ENCODE measurements at places on chromosomes 7 and 10.

DNA sequence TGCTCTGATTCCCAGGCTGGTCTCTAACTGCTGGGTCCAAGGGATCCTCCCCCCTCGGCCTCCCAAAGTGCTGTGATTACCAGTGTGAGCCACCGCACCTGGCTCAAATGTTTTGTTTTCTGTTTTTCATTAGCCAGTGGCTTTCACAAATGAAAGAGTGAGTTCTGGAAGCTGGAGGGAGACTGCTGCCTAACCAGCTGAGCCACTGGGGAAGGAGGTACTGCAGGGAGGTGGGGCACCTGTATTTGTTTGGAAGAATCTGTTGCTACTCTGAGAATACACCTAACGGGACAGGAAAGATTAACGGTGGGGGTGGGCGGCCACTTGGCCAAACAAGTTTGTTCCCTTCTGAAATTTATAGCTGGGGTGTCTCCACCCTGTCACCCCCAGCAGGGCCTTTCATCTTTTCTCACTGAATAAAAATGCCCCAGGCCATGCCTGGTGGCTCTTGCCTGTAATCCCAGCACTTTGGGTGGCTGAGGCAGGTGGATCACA is 4.7 kb downstream of the STOX1 start:
- DNase-seq: no peak

GRCh38 chr10:8556321-8556720 is 501.8 kb downstream of the GATA3 start:
- no peak for DNase-seq

- DNase-seq: no peak
Observed at GRCh38 chr7:135217645-135218509, 6.6 kb upstream of the WDR91 start.

DNA sequence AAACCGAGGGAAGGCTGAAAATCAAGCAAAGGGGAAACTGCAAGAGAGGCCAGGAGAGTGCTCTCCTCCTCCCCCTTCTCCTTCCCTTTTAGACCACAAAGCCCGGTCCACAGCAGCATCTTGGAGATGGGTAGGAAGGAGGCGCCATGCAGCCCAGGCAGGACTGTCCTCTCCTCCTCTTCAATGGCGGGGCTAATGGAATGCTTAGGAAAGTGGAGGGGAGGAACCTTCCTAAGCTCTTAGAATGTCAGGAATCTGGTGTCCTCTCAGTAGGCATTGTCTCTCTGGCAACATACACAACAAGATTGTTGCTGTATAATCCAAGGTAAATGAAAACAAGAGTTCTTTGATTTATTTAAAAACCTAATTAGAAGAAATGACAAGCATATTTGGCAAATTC is 185.1 kb downstream of the DGKI start:
- no peak for DNase-seq

DNA sequence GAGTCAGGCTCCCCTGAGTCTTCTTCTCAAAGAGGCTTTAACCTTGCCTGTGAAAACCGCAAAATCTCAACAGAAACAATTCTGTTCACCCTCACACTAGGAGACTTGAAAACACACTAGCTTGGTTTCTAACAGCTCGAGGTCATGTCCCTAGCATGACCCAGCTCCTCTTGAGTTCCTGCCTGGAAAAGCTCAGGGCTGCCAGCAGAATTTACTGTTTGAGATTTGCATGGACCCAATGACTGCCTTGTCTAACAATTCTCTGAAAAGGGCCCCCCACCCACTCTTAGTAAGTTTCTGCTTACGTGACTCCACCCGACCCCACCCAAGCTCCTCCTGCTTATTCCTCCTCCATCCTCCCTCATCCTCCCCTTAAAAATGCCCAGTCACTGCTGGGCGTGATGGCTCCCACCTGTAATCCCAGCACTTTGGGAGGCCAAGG is 85.1 kb upstream of the KMT2C start:
- DNase-seq: no peak

- DNase-seq: no peak
Observed at GRCh38 chr10:122279725-122280141, 8.6 kb downstream of the BTBD16 start.

- no peak for DNase-seq
Observed at GRCh38 chr7:51950813-51951212, 634.2 kb upstream of the COBL start.

DNA sequence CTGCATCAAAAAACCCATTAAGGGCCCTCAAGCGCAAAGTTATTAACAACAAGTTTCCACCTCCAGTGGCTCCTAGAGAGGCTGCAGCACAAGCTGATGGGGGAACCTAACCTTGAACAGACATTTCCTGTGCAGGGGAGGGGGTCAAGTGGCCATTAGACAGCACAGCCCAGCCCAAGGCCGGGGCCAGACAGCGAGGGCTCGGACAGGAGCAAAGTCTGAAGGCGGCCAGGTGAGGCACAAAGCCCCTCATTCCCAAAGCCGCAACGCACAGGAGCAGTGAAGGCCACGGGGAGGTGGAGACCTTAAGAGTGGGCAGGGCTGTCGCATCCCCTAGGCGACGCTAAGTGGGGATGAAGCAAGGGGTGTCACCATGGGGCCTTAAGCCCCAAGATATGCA is 73.2 kb upstream of the ZNF746 start:
- DNase-seq: no peak

DNA sequence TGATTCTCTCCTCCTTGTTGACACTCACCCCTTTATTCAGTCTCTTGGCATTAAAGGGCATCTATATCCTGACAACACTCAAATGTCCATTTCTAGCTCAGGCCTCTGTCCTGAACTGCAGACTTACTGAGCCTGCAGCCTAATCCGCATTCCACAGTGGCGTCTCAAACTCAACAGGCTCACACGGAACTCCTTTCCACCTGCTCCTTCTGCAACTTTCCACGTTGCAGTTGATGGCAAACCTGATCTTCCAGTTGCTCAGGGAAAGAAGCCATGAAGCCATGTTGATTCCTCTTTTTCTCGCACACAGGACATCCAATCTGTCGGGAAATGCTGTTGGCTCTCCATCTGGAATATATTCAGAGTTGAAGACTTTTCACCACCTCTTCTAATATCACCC is 522.4 kb downstream of the CCSER2 start:
- no peak for DNase-seq

DNA sequence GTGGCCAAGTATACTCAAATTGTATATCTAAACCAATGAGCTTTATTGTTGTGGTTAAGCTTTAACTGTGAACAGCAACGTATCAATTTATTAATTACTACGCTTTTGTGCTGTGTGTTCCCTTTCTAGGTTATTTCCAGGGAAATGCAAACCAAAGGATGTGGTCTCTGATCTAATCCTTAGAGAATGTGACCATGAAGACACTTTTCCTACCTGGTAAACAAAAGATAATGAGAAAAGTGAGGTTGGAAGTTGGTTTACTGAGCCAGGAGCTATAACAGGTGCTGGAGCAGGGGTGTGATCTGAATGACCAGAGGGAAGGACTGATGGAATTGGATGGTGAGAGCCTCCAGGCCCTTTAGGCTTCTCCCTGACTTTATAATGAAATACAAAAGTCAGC is 25.4 kb upstream of the CALU start:
- no peak for DNase-seq

DNA sequence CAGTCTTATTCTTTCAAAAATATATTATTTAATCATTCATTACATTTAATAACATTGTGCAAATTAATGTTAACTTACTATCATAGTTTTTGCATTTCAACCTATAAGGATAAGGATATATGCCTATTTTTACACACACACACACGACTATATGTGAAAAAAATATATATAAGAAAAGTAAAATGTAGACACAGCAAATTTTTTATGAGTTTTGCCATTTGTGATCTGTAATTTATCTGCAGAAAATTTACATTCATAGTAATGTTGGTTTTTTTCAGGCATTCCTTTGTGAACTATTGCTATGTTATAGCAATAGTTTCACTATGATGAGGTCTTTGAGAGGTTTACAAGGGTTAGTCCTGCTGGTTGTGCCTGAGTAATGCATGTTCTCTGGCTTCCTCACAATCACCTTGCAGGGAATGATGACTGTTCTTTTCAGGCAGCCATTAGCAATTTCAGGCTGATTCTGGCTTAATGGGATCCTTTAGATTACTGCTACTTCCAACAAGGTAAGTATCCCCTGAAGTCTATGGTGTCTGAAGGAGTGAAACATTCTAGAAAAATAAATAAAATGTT is 183.7 kb upstream of the CDK1 start:
- DNase-seq: no peak

DNA sequence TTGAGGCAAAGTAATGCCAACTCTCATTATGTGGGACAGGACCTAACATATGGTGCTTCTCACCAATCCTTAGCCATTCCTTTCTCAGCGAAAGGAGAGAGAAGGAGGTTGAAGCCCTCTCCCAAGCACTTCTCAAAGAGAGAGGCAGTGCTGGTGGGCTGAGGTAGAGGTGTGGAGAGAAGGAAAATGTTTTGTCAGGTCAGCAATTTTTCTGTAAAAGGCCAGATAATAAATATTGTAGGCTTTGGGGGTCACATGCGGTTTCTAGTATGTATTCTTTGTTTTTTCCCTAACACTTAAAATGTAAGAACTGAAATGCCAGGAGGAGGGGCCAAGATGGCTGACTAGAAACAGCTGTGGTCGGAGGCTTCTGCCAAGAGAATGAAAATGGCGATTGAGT is 225.0 kb upstream of the NPY start:
- DNase-seq: no peak

- DNase-seq: no peak
Observed at GRCh38 chr7:159070431-159071148, 74.1 kb downstream of the VIPR2 start.

- no peak for DNase-seq
Observed at GRCh38 chr7:1995426-1995825, 237.3 kb downstream of the MAD1L1 start.

GRCh38 chr10:131849591-131850382 is 51.0 kb upstream of the PPP2R2D start:
- DNase-seq: no peak

- no peak for DNase-seq
Observed at GRCh38 chr7:131244259-131244852, 83.3 kb upstream of the MKLN1 start.

- DNase-seq: no peak
Observed at GRCh38 chr10:21808550-21808949, 195.0 kb downstream of the DNAJC1 start.

GRCh38 chr7:33959676-33960075 is 54.3 kb downstream of the BMPER start:
- DNase-seq: no peak

DNA sequence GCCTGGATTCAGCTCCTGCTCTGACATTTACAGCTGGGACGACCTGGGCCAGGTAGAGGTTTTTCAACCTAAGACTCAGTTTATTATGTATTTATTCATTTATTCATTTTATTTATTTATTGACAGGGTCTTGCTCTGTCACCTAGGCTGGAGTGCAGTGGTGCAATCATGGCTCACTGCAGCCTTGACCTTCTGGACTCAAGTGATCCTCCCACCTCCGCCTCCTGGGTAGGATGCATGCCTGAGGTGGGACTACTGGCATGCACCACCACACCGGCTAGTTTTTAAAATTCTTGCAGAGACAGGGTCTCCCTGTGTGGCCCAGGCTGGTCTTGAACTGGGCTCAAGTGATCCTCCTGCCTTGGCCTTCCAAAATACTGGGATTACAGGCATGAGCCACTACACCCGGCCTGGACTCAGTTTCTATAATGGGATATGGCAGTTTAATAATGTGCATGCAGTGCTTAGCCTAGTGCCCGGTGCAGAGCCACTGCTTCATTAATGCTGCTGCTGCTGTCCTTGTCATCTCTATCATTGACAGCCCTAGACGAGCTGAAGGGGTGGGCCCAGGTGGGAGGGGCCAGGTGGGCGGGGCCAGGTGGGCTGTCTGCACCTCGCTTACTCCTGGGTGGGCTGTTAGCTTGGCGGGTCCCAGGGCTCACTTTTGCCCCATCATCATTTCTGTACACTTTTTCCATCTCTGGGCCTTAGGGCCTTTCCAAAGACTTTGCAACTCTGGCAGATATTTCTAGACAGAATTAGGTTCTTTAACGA is 92.6 kb downstream of the LHPP start:
- DNase-seq: no peak

- DNase-seq: no peak
Observed at GRCh38 chr7:48107926-48108472, 18.9 kb downstream of the UPP1 start.

DNA sequence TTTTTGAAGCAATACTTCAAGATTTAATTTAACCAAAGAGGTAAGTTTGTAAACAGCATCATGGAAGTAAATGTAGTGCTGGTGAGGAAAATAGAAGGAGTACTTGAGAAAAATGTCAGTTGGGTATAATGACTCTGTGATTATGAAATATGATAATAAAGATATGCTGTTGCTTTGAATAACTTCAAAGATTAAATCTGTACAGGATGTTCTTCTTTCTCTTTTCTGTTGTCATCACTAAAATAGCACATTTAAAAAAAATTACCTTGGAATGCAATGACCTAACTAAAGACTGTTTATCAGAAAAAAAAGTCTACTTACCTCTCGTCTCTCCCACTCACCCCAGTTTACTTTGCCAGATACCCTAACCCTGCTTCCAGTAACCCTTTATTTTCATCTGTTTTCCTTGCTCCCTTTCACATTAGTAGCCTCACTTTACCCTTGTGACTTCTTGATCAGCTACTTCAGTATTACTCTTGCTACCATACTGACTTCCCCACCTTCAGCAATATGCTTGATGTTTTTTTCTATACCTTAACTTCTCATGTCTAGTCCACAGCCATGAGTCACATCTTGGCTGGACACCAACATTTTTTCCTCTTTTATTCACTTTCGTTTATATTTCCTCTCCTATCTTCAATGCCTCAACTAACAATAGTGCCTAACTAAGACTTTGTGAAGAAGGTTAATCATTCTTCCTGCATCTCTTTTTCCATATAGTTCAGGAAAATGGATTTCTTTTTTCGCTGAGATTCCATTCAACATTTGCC is 29.7 kb upstream of the TAS2R16 start:
- DNase-seq: no peak

GRCh38 chr7:158827411-158828132 is 1.7 kb downstream of the ESYT2 start:
- DNase-seq: no peak

- DNase-seq: no peak
Observed at GRCh38 chr7:80249619-80250295, 115.1 kb downstream of the GNAI1 start.

GRCh38 chr10:132030898-132031463 is 34.8 kb upstream of the JAKMIP3 start:
- no peak for DNase-seq

DNA sequence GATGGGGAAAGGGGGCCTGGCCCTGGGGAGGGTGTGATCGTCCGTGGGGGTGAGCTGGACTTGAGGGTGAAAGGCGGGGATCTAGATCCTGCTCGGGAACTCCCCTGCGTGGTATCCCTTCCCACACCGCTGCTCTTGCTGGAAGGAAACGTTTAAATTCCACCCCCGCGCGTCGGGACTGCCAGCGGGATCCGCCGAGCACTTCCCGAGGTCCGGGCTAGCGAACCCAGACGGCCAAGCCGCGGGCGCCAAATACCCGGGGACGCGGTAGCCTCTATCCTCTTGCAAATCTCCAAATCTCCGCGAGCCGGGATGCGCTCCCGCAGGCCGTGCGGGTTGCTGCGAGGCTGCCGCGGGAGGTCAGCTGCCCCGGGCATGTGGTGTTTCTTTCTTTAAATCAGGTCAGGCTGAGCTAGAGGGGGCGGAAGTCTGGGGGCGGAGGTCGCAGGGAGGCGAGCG is 904 bp downstream of the NPTX2 start:
- DNase-seq: no peak
